NCI-H1436 (cell line): ENCODE measurements at places on chromosomes 6 and 20.

GRCh38 chr6:77124604-77125003 is 338.7 kb downstream of the HTR1B start:
- no peak for DNase-seq

GRCh38 chr6:33983109-33983716 is 162.7 kb downstream of the GRM4 start:
- no peak for DNase-seq

- DNase-seq = no peak
Measured at GRCh38 chr6:20693466-20694063, 159.3 kb downstream of the CDKAL1 start.

GRCh38 chr20:58852543-58853271 is at the start of gene GNAS:
GNAS (plus strand) TSS chr20:58852716.
- DNase-seq = no peak
